GM12878 (cell line): ENCODE measurements at places on chromosomes 1 and 21.

GRCh38 chr1:210815641-210816550 is 318.1 kb downstream of the KCNH1 start:
- DNase-seq: no peak

- no peak for DNase-seq
Observed at GRCh38 chr1:155773221-155773620, 83.8 kb downstream of the GON4L start.

- DNase-seq: no peak
Observed at GRCh38 chr1:91499904-91500755, 521 bp upstream of the CDC7 start.

DNA sequence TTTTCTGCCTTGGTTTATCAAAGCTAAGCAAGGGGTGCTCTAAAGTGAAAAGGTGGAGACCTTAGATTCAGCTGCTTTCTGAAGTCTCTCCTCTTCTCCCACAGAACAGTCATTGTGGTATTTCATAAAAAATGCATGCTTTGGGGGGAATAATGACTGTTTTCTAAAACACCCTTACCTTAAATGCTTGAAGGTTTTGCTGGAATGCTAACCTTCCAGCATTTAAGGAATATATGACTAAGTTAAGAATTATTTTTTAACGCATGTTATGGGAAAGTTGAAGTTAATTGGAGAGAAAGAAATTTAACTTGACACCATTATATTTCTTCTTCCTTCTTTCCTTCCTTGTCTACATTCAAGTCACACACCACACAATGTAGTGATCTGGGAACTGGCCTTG is 162.5 kb downstream of the ROR1 start:
- DNase-seq: no peak

DNA sequence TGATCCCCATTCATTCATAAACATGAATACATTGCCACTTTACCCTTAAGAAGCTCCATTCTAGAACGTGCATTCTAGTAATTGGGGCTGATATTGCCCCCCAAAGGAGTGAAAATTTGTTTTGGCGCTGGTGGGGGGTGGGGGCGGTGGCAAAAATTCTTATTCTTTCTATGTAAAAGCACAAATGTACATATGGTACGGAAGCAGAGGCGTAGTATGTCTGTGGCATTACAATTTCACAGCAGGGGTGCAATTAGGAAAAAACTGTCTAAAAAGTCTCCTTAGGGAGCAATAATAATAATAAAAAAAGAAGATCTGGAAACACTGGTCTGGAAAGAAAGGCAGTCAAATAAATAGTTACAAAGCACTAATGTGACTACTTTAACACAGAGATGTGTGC is 40.4 kb upstream of the TMEM51 start:
- DNase-seq: no peak

DNA sequence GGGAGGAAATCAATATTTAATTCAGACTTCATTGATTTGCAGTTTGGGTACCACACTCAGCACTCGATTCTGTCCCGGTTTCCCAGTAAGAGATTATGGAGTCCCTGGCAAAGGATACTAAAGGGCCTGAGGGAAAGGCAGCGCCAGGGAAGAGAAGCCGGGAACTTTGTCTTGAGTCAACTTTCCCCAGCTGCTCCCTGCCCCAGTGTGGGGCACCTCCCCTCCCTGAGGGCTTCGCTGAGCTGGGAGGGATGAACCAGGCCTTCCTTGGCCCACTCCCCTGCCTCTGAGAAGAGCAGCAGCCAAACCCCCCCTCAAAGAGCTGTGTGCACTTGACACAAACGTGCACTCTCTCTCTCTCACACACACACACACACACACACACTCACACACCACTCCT is 32.6 kb downstream of the OPTC start:
- DNase-seq: no peak

DNA sequence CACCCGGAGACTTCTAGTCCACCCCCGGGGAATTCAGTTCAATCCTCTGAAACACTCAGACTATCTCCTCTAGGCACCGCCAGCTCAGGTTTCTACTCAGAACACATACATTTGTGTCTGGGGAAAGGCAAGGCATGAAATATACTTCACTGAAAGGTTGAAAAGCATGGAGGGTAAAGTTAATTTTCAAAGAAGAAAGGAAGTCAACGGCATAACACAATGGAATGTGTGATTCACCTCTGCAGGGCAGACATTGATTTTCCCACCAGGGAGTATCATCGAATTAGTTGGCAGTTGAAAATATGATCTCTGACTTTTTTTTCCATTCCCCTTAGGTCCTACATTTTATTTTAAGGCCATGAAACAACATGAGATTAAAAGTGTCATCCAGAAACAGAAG is 669.4 kb downstream of the SMYD3 start:
- DNase-seq: no peak

- DNase-seq: no peak
Observed at GRCh38 chr1:218274511-218274910, 10.6 kb upstream of the RRP15 start.

DNA sequence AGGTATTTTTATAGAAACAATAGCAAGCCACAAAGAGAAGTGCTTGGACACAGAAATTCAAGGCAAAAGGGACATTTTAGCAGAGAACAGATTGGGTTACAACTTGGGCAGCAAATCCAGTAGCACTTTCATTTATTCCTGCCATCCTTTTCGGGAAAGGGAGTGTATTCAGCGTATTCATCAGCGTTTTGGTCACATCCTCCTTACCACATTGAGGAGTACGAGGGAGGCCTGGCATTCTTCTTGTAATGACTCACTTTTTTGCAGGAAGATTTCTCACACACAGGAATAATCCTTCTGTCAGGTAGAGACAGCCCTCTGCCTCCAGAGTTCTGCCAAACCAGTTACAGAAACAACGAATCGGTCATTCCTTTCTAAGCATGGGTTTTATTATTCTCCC is 18.1 kb upstream of the FAM78B start:
- DNase-seq: no peak

DNA sequence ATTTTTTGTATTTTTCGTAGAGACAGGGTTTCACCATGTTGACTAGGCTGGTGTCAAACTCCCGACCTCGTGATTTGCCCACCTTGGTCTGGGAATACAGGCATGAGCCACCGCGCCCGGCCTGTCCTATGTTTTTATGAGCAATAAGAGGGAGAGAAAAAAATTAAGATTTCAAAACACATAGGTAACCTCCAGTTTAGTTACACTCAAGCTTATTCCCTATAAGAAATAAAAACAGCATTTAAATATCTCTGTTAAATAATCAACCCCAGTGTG is 7.1 kb downstream of the RSBN1 start:
- no peak for DNase-seq

DNA sequence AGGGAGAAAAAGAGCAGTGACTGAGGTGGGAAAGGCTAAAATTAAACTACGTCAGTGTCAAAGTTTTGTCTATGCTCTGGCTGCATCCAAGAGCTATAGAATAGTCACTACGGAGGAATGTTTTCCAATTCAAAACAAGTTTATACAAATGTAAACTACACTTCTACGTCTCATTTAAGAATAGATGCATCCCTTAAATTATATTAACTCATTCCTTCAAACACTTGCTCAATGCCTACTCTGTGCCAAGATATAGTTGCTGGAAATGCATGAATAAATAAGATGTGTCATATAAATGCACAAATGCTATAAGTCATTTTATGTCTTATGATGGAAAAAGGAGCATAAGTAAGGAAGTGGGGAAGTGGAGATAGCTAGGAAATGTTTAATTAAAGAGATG is 4.2 kb upstream of the COLGALT2 start:
- DNase-seq: no peak

- DNase-seq: no peak
Observed at GRCh38 chr1:231130544-231130943, 31.3 kb upstream of the TRIM67 start.

GRCh38 chr21:35504951-35505466 is 455.9 kb upstream of the RUNX1 start:
- no peak for DNase-seq

GRCh38 chr1:114522264-114522575 is 11.2 kb upstream of the TRIM33 start:
- no peak for DNase-seq

DNA sequence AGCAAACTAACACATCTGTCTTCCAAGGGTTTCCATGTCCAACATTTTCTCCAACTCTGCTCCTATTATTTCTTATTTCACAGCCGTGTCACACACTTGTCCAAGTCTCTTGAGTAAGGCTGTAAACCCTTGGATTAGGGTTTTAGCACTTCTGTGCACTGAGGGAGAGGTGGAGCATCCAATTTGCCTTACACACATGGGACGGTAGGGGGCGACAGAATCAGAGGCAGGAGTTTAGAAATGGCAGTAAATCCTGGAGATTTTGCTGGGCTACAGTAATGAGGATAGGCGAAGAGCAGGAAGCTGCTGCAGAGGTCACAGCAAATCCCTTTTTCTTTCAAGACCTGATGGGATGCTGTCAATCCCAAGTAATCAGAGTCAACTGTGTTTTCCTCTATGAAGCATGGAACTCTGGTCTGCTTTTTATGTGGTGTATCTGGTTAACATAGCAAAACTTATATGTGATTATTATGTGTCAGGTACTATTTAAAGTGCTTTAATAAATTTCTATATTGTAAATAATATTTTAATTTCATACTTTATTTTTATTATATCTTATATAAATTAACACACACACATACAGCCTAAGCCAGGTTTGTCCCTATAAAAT is 15.4 kb upstream of the LCE5A start:
- DNase-seq: no peak
